Mucosa of gallbladder (tissue), 1 donor: ENCODE measurements at places on chromosomes 16 and 17.

GRCh38 chr17:80455336-80455710, 21.1 kb downstream of the NPTX1 start:
- peak; percentile 21 for DNase-seq

DNA sequence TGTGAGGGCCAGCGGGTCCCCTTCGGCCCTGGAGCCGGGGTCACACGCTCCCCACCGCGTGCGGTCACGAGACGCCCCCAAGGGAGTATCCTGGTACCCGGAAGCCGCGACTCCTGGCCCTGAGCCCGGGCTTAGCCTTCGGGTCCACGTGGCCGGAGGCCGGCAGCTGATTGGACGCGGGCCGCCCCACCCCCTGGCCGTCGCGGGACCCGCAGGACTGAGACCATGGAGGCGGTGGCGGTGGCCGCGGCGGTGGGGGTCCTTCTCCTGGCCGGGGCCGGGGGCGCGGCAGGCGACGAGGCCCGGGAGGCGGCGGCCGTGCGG, at the start of gene NAGLU:
Gene NAGLU, plus strand, starts transcription at position 194 of the 324 bp plus-strand sequence. Its CDS starts 32 bp downstream, at position 226.
- peak; percentile 97 for DNase-seq

- DNase-seq = no peak
Measured at GRCh38 chr16:24116046-24116776, 139.9 kb upstream of the CACNG3 start.

GRCh38 chr16:84844559-84845495, 25.0 kb downstream of the CRISPLD2 start:
- no peak for DNase-seq

- DNase-seq = no peak
Measured at GRCh38 chr17:57735707-57736106, 9.4 kb downstream of the CCDC182 start.

DNA sequence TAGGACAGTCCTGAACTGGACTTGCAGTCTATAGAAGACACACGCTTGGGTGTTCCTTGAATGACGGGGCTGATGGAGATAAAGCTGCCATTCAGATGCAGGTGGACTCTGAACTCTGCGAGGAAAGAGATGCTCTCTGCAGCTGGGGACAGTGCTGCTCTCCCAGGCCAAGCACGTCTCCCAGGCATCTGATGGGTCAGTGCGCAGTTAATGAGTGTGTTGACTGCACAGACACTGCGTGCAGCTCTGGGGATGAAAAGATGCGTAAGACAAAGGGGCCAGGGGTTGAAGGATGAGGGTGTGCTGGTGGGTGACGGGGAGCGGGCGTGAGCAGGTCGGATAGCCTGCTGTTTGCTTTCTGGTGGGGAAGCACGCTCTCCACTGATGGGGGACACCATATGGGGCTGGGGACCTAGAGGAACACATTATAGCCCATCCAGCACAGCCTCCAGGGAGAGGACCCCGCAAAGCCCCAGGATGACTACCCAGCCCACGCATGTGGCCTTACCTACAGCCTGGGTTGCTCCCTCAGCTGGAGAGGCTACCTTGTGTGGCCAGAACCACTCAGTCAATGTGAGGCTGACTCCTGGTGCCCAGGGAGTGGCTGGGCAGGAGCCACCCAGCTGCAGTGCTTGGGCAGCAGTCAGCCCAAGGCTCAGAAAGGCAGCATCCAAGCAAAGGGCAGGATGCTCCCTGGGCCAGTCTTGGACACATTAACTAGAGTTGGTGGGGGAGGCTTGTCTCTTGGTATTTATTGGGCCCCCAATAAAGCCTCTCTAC, 246.3 kb downstream of the RBFOX3 start:
- DNase-seq = no peak
